HTR-8/SVneo (cell line): ENCODE measurements at places on chromosomes 4 and X.

- DNase-seq, result no peak
Measured at GRCh38 chr4:5003918-5004317, 15.3 kb downstream of the CYTL1 start.

GRCh38 chr4:185932491-185932890 is 120.5 kb upstream of the SORBS2 start:
- DNase-seq, result no peak

- DNase-seq, result peak; percentile 27
Measured at GRCh38 chr4:17468619-17469221, 43.2 kb downstream of the QDPR start.

- no peak for DNase-seq
Measured at GRCh38 chr4:22029803-22030202, 81.2 kb upstream of the KCNIP4 start.

GRCh38 chr4:86891762-86892635 is at the start of gene C4orf36:
Gene C4orf36, minus strand, starts transcription at chr4:86892422. Its CDS starts 902 bp downstream, at chr4:86891520.
- peak; percentile 39 for DNase-seq
